ENCODE measurements at places on chromosomes 2 and 18.

DNA sequence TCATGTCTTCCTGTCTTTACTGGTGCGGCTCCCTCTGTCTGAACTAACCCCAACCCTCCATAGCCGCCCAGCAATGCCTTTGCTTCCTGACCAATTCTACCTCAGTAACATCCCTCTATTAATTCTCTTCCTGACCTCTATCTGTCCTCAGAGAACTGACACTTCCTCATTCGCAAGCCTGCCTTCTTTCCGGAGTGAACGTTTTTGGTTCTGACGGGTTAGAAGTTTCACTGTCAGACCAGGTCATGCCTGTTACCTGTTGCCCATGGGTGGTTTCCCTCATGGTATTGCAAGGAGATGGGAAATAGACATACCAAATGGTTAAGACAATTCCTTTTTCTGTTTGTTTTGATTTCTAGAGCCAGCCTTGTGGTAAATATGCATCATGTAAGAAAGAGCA lies 453.4 kb upstream of the SLC14A2 start:
- peak; percentile 15 for DNase-seq

DNA sequence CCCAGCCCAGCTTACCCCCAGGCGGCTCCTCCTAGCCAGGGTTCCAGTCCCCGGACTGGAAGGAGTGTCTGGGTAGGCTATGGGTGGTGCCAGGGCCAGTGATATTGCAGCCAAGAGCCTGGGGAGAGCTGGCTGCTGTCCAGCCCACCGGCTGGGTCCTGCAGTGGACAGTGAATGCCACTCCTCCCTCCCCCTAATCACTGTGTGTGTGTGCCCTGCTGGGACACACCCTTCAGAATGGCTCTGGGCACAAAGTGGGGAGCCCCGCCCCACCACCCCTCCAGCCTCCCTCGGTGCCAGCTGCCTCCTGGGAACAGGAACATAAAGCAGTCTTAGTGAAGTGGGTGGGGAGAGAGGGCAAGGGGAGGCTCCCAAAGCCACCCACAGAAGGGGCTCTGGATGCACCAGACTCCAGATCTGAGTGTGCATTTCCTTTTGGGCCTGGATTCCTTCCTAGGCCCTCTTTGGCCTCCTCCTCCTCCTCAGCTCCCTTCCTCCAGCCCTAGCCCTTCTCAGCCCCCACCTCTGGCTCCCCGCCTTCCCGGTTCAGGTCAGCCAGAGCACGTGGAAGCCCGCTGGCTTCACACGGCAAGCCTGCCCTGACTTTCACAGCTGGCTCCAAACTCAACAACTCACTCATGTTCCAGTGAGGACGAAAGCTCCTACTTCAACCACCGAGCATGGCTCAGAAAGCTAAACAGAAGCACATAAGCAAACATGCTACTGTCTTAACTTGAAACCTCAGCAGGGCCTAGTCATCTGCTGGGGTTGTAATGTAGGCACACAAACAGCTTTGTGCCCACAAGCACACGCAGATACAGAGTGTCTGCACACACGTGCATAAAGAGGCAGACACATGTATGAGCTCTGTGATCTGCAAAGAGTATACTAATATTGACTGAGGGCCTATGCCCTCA lies 209.2 kb upstream of the SMAD2 start:
- no peak for DNase-seq

GRCh38 chr2:9652898-9653479 lies 22.2 kb upstream of the YWHAQ start:
- DNase-seq = no peak

DNA sequence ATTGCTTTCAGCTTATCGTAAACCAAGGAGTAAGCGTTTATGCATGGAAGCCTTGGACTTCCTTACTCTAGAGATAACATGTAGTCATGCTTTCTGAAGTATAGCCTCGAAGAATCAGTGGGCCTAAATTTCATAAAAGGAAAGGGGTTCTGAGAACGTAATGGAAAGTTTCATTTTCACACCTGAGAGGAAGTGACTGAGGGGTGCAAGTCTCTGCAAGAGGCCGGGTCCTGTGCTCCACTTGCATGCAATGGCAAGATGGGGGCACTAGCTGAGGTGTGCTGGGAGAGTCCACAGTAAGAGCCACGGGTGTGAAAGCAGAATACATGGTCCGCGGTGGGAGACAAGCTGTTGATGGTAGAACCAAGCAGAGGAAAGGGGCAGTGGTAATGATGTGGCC lies 36.5 kb upstream of the C1D start:
- no peak for DNase-seq

GRCh38 chr2:88144914-88145497 lies 17.1 kb upstream of the FABP1 start:
- no peak for DNase-seq

DNA sequence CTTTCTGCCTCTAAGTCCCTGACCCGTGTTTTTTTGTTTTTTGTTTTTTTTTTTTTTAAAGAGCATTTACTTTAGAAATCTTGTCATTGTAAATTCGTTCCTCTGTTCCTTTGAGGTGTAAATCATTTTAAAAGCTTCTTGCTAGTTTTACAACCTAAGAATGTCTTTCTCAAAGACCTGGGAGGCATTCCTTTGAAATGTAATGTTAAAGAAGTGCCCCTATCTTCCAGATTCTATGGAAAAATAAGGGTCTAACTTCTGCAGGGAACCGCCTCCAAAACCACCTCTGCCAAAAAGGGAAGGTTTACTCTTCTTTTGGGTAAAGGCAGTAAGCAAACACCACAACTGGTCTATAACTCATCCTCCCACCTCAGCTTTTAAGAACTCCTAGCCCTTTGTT lies 259.6 kb upstream of the ZNF804A start:
- DNase-seq = no peak

GRCh38 chr2:74779587-74780135 lies 54.3 kb upstream of the HK2 start:
- no peak for DNase-seq

GRCh38 chr2:72898585-72898906 lies 11.3 kb downstream of the SPR start:
- DNase-seq = no peak

DNA sequence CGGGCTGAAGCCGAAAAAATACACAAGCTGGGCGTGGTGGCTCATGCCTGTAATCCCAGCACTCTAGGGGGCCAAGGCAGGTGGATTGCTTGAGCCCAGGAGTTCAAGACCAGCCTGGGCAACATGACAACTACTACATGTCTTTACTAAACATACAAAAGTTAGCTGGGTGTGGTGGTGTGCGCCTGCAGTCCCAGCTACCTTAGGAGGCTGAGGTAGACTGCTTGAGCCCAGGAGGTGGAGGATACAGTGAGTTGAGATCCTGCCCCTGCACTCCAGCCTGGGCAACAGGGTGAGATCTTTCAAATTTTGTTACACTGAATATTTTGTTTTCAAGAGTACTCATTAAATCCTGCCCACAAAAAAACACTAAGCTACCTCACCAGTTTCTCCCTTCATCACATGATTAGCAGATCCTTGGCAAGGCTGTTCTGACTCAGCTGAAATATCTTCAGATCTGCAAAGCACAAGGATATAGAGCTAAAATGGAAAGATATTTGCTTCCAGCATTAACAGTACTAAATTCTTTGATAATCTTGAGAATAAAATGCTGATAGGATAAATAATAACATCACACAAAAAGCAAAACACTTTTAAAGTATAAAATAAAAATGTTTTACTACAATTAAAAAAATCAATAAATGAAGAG lies 28.2 kb upstream of the MCM6 start:
- DNase-seq = no peak

GRCh38 chr2:69717861-69718273 lies 24.1 kb upstream of the ANXA4 start:
- no peak for DNase-seq

DNA sequence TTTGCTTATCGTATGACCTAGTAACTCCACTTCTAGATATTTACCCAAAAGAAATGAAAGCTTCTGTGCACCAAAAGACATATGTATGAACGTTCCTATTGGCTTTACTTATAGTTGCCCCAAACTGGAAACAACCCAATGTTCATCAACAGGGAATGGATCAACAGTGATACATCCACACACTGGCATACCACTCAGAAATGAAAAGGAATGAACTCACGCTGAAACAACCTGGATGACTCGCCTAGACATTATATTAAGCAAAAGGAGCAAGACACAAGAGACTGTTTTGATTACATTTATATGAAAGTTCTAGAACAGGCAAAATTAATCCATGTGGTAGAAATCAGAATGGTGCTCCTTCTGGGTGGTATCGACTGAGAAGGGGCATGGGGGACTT lies 18.9 kb downstream of the ADRA2B start:
- no peak for DNase-seq

DNA sequence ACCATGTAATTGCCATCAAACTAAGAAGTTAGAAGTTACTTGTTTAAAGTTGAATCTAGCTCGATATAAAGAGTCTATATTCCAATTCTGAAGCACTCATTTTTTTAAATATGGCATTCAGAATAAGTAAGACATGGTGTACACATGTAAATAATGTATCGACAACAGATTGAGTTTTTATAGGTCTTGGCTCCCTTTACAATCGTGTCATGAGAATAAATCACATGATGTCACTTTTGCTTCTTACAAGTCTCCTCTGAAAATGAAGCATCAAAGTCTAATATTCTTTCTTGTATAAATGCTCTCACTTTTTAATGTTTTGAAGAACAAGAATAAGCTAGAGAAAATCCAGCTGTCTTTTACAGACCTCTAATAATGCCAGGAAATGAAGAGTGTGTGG lies 33.1 kb downstream of the LRP1B start:
- no peak for DNase-seq

GRCh38 chr2:129922571-129923264 lies 56.7 kb upstream of the RAB6C start:
- DNase-seq = no peak

DNA sequence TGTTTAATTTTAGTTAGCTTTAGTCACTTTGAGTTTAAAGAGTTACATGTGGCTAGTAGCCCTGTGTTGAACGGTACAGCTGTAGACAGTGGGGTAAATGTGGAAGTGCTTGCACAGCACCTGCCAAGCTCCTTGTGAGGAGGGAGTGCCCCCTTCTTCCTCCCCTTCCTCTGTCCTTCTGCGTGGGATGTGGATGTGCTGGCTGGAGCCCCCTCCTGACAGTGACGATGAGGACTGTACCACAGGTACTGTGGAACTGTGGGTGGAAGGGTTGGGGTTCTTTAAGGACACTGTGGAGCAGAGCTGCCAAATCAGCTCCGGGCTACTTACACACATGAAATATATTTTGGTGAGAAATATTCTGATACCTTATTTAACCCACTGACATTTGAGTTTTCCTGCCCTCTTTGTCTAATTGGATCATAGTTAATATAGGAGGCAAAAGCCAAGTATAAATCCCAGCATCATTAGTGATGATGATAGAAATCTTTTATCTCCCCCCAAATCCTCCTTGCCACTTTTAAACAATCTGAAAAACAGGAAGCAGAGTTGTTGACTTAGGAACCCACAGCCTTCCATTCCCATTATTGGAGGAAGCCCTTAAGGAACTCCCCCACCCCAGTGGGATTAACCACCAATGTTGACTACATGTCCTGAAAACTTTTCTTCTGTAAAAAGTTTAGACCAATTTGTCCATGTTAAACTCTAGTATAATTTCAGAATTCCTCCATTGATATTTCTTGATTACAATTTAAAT lies 181.3 kb downstream of the PTPRM start:
- DNase-seq = no peak

DNA sequence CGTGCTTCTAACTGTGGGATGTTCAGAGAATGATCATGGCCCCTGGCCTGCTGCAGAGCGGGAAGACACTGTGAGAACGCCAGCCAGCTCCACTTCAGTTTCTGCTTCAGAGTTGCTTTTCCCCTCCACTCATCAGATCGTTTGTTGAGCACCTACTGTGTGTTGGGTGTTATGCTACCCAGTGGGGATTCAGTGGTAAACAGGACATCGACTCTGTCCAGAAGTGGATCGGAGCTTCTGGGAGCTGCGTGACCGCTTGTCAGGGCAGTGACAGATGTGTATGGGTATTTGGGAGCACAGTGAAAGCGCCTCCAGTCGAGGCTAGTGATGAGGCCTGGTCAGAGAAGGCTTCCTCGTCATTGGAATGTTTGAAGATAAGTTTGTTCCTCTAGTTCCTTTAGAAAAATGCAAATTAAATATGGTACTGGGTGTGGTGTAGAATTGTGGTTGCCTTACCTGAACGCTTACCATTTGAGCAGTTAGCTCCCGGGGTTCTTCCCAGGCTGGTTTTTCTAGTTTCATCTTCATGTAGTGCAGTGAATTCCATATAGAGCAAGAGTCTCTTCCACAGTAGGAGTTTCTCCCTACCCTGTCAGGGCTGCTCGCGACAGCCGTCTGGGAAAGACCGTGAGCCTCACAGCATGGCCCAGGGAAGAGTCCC lies 2.8 kb downstream of the RAB12 start:
- DNase-seq = no peak

- no peak for DNase-seq
Observed at GRCh38 chr2:240820607-240821428, 799 bp upstream of the KIF1A start.

GRCh38 chr2:174752403-174753037 lies 11.8 kb downstream of the CHRNA1 start:
- no peak for DNase-seq

DNA sequence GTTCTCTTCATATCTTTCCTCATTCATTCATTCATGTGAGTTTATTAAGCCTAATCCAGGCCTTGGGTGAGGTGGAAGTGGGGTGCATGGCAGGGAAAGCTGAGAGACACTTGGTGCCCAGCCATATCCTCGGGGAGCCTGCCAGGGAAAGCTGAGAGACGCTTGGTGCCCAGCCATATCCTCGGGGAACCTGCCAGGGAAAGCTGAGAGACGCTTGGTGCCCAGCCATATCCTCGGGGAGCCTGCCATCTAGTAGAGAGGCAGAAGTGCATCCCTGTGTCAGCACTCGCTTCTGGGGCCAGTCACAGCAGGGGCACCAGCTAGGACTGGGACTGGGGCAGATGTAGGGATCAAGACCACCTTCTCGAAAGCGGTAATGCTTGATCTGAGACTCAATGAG lies 39.4 kb downstream of the DDX18 start:
- no peak for DNase-seq

DNA sequence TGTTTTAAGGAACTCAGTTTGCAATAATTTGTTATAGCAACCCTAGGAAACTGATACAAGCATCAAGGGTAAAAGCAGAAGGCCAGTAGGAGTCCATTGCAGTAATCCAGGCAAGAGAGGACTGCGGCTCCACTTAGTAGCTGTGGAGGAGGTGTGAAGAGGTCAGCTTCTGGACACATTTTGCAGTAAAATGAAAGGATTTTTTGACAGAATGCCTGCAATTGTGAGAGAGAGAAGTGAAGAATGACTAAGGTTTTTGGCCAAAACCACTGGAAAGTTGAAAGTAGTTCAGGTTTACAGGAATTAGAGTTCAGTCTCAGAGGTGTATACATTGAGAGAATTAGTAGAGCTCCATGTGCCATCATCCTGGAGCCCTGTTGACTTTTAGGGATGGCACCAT lies 129.5 kb downstream of the RHBDD1 start:
- DNase-seq = no peak

- DNase-seq = no peak
Observed at GRCh38 chr18:10523544-10523943, 2.3 kb upstream of the NAPG start.

- no peak for DNase-seq
Observed at GRCh38 chr2:168708080-168708479, 94.4 kb upstream of the NOSTRIN start.

DNA sequence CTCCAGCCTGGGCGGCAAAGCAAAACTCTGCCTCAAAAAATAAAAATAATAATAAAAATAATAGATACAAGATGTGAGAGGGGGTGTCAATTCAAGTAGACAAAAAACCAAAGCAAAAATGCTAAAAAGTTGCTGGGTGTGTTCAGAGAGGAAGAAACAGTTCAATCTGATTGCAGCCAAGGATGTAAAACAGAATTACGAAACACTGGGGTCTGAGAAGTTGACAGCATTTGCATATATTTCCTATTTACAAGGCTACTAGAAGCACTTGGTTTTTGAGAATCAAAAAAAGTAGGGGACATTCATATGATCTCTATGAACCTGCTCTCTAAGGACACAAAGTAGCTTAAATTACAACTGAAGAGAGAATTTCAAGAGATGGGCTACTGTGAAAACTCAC lies 7.6 kb downstream of the TRIP12 start:
- no peak for DNase-seq
